ENCODE measurements at places on chromosomes 4 and X.
A peak's percentile ranks its signal among the peaks of the same experiment; 100 is the strongest.

DNA sequence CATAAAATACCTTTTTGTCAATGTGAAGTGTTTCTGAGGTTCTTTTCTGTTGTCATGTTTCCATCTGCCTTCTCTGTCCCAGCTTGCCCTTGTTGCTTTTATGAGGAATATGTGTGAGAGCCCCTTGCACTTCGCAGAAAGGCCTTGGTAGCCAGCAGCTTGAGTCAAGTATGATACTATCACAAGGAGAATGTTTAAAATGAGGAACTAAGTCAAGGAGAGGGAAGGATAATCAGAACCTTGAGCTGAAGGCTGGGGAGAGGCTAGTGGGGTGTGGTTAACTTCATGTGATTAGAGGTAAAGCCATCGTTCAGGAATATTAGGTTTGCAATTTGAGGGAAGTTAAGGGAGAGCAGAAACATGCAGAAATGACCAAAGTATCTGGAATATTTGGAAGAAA lies 12.7 kb downstream of the PGK1 start:
- DNase-seq: no peak

DNA sequence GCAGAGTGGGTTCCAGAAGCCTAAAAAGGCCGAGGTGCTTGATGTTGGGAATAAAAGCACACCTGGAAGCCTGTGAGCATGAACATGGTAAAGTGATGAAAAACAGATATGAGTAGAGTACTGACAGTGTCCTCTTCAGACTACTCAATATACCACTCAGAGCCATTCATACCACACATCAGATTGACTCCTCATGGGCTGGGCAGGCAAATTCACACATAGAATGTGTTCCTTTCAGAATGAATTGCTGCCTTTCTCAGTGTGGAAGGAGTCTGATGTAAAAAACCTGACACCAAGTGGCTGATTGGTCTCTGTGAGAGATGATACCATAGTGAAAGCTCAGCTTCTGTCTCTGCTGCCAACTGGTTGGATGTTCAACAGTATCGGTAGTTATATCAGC lies 442.7 kb downstream of the RAPGEF2 start:
- no peak for DNase-seq

GRCh38 chr4:168506014-168506413 lies 9.2 kb downstream of the PALLD start:
- DNase-seq: no peak

DNA sequence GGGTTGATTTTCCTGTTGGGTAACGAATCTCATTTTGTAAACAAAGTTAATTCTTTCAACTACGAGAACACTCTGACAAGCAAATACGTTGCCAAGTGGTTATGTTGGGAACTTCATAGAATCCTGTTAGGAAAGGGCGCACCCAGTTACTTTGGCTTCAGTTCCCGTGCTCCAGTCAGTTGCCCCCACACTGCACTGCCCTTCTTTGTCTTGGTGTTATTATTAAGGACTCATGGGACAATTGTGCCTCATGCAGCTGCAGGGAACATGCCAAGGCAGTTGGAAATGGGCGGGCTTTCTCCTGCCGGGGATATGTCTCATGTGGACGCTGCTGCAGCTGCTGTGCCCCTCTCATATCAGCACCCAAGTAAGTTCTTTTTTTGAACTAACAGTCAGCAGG lies 28.9 kb downstream of the OFD1 start:
- no peak for DNase-seq

DNA sequence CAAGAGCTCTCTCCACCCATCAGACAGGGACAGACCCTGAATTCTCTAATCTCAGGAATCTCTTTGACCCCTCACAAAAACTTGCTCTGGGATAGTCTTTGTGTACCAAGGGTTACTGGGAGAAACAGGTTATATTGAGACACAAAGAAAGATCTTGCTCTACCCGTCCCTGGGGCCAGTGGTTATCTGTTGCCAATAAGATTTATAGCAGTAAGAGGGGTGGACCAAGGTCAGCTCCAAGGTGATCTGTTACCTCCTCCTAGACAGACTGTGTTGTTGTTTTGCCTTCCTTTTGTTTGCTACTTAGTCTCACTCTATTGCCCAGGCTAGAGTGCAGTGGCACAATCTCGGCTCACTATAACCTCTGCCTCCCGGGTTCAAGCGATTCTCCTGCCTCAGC lies 16.3 kb upstream of the ATP6AP2 start:
- DNase-seq: no peak

GRCh38 chr4:83677656-83678055 lies 141.7 kb downstream of the GPAT3 start:
- DNase-seq: no peak

GRCh38 chr4:184762100-184762499 lies 28.2 kb upstream of the CENPU start:
- peak; percentile 61 for DNase-seq

- no peak for DNase-seq
Measured at GRCh38 chr4:180493299-180493698, 1749.9 kb upstream of the TENM3 start.

- DNase-seq: no peak
Measured at GRCh38 chr4:75544870-75545269, 11.0 kb upstream of the ODAPH start.
